ENCODE measurements at places on chromosomes 13 and 19. TPM values are rescaled to one million over a fixed set of nuclear protein-coding genes. Genes with fewer than 3 reads are reported as not detected.

DNA sequence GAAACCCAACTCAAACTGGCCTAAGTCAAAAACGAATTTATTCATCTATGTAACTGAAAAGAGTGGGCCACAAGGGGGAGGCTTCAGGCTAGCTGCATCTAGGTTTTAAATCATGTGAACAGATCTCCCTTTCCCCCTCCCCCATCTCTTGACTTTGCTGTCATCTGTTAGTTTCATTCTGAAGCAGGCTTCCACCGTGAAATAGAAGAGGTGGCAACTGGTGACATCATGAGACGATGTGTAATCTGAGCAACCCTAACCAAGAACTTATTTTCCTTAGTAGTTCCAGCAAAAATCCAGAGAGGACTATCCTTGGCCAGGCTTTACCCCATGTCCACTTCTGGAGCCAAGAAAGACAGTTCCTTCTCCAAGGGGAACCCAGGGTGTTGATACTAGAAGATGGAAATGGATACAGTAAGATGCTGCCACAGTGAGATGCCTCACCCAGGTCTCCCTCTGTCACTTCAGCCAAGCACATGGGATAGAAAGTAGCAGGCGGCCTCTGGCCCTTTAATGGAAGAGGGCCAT lies 9.4 kb downstream of the SAMD4B start:
- DNase-seq: no peak
- no peak overlapping the region for H3K4me3 ChIP-seq
- no peaks in the 10 kb centered on the region for H3K36me3 ChIP-seq
- peaks cover 41% of the 10 kb centered on the region for H3K4me1 ChIP-seq

The RGL3 gene
- 63.9 TPM for total RNA-seq

The SIGLEC5 gene
- 0.57 TPM for total RNA-seq

GRCh38 chr19:10911579-10912363 lies 16.7 kb downstream of the YIPF2 start:
- H3K4me1 ChIP-seq: peaks cover 8% of the 10 kb centered on the region
- peak overlapping the region; percentile 65 for H3K27ac ChIP-seq
- H3K4me3 ChIP-seq: no peak overlapping the region

The PSG5 gene
- total RNA-seq: not detected

DNA sequence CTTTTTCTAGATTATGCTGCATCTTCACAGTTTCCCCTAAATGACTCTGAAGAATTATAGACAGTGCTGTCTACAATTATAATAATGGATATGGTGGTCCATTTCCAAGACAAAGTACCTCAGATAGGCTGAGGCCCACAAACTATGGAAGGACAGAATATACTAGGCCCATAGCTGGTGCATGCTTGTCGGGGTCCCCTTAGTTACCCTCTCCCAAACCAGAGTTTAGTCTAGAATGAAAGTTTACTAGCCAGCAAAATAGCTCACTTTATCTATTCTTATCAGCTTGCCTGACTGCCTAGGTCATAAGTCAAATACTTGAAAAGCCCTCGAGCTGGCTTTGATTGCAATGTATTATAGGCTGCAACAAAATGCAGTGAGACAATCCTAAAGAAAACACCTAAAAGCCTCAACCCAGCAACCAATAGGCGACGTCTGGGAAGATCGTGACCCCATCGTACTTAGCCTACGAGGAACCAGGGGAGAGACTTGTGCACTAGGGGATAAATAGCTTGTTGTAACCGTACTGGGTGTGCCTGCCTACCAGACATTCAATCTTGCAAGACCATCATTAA lies 785 bp upstream of the IGFL2 start:
- DNase-seq: no peak
- peaks cover 9% of the 10 kb centered on the region for H3K27me3 ChIP-seq
- no peaks in the 10 kb centered on the region for H3K36me3 ChIP-seq
- H3K27ac ChIP-seq: no peak overlapping the region
- no peaks in the 10 kb centered on the region for H3K4me1 ChIP-seq
- no peak overlapping the region for H3K4me3 ChIP-seq

The NLRP5 gene
- not detected for total RNA-seq

DNA sequence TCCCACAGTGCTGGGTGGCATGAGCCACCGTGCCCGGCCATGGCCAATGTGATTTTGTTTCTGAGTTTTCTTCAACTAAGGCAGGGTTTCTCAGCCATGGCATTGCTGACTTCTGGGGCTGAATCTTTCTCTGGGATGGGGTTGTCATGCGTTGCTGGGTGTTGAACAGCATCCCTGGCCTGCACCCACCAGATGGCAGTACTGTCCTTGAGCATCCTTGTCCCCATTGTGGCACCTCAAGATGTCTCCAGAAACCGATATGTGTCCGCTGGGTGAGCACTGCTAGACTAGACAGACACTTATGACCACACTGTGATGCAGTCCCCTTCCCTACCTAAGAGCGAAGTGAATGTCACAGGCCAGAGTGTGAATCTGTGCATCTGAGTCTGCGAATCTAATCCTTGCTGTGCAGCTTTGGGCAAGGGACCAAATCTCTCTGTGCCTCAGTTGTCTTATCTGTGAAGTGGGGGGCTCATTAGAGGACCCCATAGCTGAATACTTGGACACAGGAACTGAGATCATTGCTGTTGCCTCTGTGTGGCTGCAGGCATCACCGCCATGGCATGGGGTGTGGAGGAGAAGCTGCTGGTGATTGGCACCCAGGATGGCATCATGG lies 50.3 kb upstream of the SIN3B start:
- H3K27me3 ChIP-seq: no peaks in the 10 kb centered on the region
- no peaks in the 10 kb centered on the region for H3K4me1 ChIP-seq
- H3K4me3 ChIP-seq: no peak overlapping the region
- no peak overlapping the region for H3K27ac ChIP-seq
- no peaks in the 10 kb centered on the region for H3K36me3 ChIP-seq

The CGB7 gene
- not detected for total RNA-seq

DNA sequence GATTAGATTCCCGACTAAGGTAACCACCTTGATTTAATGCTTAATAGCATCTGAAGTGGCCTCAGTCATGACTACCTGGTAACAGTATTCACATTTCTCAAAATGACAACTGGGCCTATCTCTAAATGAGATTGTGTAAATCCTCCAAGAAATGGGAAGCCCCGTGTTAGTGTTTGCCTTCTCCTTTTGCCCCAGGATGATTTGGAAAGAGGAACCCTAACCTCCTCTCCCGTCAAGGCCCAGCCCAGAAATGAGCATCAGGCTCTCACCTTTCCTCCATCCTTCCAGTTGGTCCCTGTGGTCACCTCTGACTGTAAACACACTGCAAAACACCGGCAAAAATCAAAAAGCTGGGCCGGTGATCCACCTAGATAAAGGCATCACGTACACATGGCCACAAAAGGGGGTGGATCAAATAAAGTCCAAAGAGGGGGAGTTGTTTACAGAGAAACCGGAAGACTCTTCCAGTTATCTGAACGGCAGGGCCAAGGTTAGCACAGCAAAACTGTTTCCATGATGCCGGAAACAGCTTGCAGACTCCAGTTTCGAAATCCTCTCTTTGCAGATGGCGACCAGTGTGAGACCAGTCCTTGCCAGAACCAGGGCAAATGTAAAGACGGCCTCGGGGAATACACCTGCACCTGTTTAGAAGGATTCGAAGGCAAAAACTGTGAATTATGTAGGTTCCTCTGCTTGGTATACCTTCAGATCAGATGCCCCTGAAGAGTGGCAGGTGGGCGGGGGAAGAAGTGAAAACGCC lies 16.4 kb downstream of the F10 start:
- no peak overlapping the region for H3K4me3 ChIP-seq
- DNase-seq: no peak
- no peaks in the 10 kb centered on the region for H3K36me3 ChIP-seq
- no peaks in the 10 kb centered on the region for H3K27me3 ChIP-seq
- H3K27ac ChIP-seq: no peak overlapping the region

The ITGBL1 gene
- total RNA-seq: 3.3 TPM

GRCh38 chr19:39483141-39483540 lies 2.5 kb downstream of the TIMM50 start:
- H3K27ac ChIP-seq: no peak overlapping the region
- DNase-seq: no peak
- H3K4me3 ChIP-seq: no peak overlapping the region
- peaks cover 8% of the 10 kb centered on the region for H3K4me1 ChIP-seq

The BEST2 gene
- total RNA-seq: not detected

DNA sequence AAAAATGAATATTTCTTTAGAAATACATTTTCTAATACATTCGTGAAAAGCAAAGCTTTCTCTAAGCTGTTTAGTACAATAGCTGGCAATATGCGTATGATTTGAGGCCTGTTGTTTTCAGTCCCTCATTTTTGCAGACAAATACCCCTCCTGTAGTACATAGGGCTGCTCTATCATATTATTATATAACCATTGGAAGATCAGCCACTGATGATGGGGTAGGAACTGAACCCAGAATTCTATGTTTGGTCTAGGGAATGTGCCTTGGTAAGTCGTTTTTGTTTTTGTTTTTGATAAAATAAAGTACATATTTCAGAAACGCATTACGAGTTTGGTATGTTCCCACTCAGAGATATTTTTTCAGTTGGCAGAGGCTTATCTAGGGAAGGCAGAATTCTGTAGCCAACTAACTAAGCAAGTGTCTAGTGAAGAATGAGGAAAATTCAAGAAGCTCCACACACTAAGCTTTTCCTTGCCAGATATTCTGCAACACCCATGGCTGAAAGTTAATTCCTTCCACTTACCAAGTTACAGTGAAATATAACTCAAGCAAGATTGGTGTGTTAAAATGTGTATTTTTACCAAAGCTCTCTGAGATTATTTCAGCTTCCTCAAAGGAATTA lies 656.9 kb upstream of the MIR17HG start:
- no peak for DNase-seq
- H3K4me1 ChIP-seq: no peaks in the 10 kb centered on the region
- H3K27me3 ChIP-seq: no peaks in the 10 kb centered on the region
- no peak overlapping the region for H3K27ac ChIP-seq
- H3K4me3 ChIP-seq: no peak overlapping the region
- H3K36me3 ChIP-seq: no peaks in the 10 kb centered on the region

The KISS1R gene
- not detected for total RNA-seq

The ANKRD24 gene
- 1.1 TPM for total RNA-seq

GRCh38 chr19:277581-278165 lies 13.5 kb downstream of the PLPP2 start:
- no peak overlapping the region for H3K27ac ChIP-seq
- no peak for DNase-seq
- no peaks in the 10 kb centered on the region for H3K4me1 ChIP-seq

The FXYD7 gene
- total RNA-seq: not detected

- no peaks in the 10 kb centered on the region for H3K36me3 ChIP-seq
- H3K27me3 ChIP-seq: no peaks in the 10 kb centered on the region
- H3K27ac ChIP-seq: no peak overlapping the region
- DNase-seq: no peak
Observed at GRCh38 chr13:110136660-110137585, 170.0 kb downstream of the COL4A1 start.

DNA sequence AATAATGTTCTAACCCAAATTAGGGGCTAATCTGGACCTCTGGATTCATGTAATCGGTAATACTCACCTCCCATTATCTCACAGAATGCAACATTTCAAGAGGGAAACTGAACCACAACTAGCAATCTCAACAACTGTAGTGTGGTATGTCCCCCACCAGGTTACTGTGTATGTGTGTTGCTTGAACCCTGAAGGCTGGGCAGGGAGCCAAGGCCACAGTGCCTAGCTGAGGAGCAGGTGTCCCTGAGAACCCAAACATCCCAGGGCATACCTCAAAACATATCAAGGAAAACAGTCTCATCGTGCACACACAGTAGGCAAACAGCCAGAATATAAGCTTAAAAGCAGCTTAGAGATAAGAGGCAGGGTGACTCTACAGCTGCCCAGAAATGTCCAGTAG lies 20.5 kb upstream of the NEK3 start:
- H3K4me1 ChIP-seq: no peaks in the 10 kb centered on the region
- no peak overlapping the region for H3K4me3 ChIP-seq
- H3K36me3 ChIP-seq: no peaks in the 10 kb centered on the region
- H3K27me3 ChIP-seq: no peaks in the 10 kb centered on the region
- no peak overlapping the region for H3K27ac ChIP-seq
- no peak for DNase-seq

DNA sequence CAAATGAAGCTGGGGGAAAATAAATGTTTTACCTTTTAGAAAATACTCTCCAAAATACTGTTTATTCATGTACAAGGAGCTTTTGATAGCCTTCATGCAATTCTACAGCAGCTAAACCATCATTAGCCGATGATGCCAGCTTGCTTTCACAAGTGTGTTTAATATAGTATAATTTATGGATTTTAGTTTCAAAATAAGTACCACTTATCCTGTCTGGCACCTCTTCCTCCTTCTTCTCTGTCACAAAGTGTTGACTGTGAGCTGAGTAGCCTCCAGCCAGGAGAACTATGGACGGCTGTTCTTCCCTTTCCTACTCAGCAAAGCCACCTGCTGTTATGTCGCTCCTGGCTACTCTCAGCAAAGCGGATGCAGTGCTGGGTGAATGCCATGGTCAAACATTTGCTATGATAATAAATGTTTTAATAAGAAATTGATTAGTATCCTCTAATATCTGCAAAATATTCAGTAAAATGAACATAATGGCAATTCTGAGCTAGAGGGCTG lies 238.2 kb downstream of the LIG4 start:
- H3K27me3 ChIP-seq: no peaks in the 10 kb centered on the region
- H3K4me1 ChIP-seq: no peaks in the 10 kb centered on the region
- no peak overlapping the region for H3K4me3 ChIP-seq
- H3K36me3 ChIP-seq: no peaks in the 10 kb centered on the region
- DNase-seq: no peak

- no peak overlapping the region for H3K4me3 ChIP-seq
- H3K36me3 ChIP-seq: no peaks in the 10 kb centered on the region
- peaks cover 37% of the 10 kb centered on the region for H3K4me1 ChIP-seq
- no peak for DNase-seq
- no peaks in the 10 kb centered on the region for H3K27me3 ChIP-seq
Observed at GRCh38 chr19:19446655-19447437, 41.4 kb downstream of the GATAD2A start.

The ZSCAN4 gene
- not detected for total RNA-seq

DNA sequence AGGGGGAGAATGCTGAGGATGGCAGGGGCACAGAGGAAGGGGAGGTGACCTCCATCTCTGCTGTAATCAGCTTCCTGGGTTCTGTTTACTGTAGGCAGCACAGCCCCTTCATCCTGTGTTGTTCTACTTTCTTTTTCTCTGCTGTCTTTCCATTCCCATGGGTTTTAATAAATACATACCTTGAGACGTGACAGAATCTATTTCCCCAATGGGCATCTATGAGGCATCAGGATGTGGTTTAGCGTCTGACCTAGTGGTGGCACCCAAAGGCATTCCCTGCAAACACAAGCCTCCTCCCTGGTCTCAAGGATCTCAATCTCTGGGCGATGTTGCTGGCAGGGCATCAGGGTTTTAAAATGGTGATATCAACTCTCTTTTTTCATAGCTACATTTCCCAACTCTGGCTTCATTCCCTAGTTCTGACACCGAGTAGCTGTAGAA lies 60.8 kb downstream of the ALOX5AP start:
- no peak overlapping the region for H3K27ac ChIP-seq
- DNase-seq: no peak
- H3K4me1 ChIP-seq: peaks cover 31% of the 10 kb centered on the region
- no peaks in the 10 kb centered on the region for H3K36me3 ChIP-seq
- H3K4me3 ChIP-seq: no peak overlapping the region

Data from adrenal gland (tissue), 19 donors.